ENCODE measurements at places on chromosomes 12 and 14.

- no peak for DNase-seq
Observed at GRCh38 chr12:75483431-75483830, 2.9 kb downstream of the GLIPR1 start.

- DNase-seq = no peak
Observed at GRCh38 chr12:80226576-80226975, 127.2 kb downstream of the OTOGL start.

GRCh38 chr14:56419750-56420149 is 159.8 kb upstream of the TMEM260 start:
- no peak for DNase-seq

DNA sequence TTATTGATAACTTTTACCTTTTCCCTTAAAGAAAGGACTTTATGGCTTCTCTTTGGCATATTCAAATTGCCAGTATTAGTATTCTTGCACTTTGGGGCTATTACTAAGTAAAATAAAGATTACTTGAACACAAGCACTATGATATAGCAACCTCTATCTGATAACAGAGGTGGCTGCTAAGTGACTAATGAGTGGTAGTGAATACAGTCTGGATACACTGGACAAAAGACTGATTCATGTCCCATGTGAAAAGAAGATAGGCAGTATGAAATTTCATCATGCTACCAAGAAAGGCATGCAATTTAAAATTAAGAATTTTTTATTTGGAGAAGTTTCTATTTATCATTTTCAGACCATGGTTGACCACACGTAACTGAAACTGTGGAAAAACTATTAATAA is 399.9 kb downstream of the FSCB start:
- DNase-seq = no peak

DNA sequence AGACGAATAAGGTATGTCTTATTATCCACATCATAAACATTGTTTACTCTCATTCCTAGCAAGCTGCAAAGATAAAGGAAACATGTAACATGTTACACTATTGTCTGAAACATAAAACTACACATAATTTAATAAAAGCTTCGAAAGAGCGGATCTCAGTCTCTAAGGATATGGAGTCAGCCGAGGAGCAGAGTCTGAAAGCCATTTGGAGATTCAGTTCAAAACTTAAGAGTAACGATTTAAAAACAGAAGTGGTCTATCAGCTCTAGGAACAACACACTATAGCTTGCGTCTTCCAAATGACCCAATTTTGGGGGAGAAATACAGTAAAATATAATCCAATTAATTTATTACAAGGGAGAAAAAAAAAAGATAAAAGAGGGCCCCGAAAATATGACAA is 775 bp downstream of the NEMF start:
- no peak for DNase-seq

DNA sequence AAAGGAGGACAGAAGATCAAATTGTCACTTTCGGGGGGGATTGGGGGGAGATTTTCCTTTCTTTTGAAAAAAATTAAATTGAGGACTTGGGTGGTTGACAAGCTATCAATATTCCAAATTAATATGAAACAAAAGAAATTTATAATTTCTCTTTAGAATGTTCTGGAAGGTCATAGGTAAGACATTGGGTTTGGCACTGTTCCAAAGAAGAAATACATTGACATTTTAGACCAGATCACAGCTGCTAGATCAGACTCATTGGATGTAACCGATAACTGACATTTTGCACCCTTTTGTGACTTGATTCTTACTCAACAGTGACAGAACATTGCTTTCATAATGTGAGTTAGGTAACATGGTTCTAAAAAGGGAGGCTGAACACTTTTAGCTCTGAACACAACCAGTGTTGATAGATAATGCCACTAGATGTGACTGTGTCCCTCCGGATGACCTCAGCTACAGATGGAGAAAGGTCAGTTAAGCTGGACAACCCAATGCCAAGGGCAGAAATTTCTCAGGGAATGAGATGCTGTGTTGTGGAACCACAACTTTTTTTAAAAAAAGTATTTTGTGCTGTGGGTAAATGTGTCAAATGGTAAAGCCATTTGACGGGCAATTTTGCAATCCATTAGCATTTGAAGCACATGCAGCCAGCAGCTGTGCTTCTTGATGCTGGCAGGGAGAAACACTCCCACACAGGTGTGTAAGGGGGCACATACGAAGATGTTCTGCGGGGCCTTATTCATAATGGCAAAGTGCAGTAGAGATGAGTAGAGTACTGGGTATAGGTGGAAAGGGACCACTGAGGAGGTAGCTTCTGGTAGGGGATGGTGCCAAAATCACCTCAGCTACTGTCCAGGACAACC is 62.9 kb downstream of the RFX4 start:
- no peak for DNase-seq

DNA sequence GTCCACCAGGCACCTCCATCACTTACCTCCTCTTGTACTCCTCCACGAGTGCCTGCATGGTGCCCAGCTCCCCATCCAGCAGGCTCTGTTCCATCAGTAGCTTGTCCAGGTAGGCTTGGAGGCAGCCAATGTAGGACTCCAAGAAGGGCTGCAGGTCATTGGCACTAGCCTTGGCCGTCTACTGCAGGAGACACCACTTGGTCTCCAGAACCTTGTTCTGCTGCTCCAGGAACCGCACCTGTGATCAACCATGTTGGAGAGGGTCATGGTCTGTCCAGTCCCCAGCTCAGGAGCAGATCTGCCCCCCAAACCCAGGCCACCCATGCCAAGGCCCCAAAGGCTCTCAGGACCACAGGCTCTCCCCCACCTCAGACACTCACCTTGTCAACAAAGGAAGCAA is 23.9 kb downstream of the KRT76 start:
- no peak for DNase-seq

GRCh38 chr12:114167431-114167830 is 201.3 kb upstream of the RBM19 start:
- no peak for DNase-seq

DNA sequence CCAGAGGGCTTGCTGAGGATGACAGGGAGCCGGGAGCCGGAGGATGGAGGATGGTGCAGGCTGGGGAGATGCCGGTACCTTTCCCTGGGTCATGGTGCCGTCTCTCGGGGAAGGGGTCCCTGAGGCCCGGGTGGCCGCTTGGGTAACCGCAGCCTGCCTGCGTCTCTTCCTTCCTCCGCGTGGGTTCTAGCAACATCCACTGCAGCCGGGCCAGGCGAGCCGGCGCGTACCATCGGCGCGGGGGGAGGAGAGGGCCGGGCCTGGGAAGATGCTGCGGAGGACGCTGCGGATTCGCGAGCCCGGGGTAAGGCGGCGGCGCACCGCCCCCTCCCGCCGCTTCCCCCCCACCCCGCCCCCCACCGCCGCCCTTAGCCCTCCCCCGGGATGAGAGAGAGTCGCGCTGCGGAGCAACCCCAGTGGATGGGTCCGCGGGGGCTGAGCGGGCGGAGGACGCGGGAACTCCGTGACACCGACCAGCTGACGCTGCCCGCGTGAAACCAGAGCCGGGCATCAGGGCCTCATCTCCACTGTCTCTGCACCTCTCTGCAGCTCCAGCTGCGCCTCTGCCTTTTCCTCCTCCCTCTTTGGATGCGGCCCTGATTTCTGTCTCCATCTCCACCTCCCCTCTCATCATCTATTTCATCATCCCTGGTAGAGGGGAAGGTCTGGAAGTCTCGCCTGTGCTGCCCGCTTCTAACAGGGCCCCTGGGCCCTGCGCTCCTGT is at the start of gene FAIM2:
FAIM2 (minus strand) TSS at position 201 of the 724 bp plus-strand sequence; CDS start at position 93, 108 bp downstream.
- DNase-seq = no peak

Measured in effector memory CD4-positive, alpha-beta T cell (primary cell).